KBM-7 (cell line): ENCODE measurements at places on chromosomes 3 and 15.

GRCh38 chr15:69474291-69474690 lies 21.7 kb downstream of the RPLP1 start:
- DNase-seq = no peak

DNA sequence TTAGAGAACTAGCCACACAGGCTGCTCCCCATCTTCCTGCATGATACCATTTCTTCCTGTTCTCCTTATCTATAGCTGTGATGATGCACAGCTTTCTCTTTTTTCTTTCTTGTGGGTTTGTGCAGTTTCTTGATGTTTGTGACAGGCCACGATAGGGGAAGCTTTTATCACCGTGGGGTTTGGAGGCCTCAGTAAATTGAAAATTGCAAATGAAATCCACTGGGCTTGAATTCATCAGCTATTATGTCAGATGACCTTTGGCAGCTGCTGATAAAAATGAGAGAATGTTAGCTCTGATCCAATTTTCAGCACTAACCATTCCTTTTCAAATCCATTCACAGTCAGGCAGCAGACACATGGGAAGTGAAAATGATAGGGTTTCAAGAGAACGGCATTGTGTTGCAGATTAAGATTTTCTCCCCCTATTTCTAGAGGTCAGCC lies 176.9 kb upstream of the SOX2 start:
- DNase-seq = no peak

- no peak for DNase-seq
Measured at GRCh38 chr3:113179235-113179824, 32.0 kb upstream of the BOC start.

- DNase-seq = no peak
Measured at GRCh38 chr3:126680667-126681055, 23.4 kb upstream of the CHCHD6 start.

DNA sequence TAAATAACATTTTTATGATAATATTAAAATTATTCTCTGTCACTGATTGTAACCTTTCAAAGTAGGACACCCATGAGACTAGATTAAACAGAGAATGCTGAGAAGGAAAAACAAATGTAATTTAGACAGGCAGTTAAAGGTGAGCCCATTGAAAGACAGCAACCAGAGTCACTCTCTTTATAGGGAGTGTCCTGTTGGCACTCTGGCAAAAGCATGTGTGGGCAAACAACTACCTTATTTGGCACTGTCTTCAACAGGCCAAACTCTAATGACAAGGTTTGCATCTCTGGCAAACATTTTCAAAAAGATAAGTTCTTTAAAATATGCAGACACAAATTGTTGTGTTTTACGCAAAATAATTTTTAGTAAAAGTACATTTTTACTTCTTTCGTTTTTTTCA lies 29.8 kb downstream of the NFKBIZ start:
- no peak for DNase-seq

GRCh38 chr15:64781299-64781698 lies 5.9 kb upstream of the RBPMS2 start:
- no peak for DNase-seq

GRCh38 chr3:135033737-135034136 lies 238.7 kb downstream of the EPHB1 start:
- no peak for DNase-seq

GRCh38 chr3:86702381-86702958 lies 288.5 kb downstream of the VGLL3 start:
- peak; percentile 38 for DNase-seq

GRCh38 chr3:184332370-184333090 lies 4.9 kb upstream of the FAM131A start:
- no peak for DNase-seq

DNA sequence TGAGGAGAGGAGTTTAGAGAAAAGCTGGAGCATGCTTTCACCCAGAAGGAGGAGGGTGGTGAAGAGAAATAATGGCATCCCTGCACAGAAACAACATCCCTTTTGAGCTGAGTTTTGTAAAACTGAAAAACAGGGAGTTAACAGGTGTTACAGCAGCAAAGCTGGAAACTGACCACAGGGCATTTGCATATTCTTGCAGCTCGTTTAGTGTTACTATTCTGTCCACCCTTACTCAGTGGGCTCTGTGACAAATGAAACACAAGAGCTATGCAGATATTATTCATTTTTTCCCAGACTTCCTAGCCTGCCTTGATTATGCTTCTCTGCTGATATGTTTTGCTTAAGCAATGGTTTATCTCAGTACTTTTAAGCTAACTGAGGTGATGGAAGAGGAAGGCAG lies 272.0 kb downstream of the NEK10 start:
- DNase-seq = no peak

- no peak for DNase-seq
Measured at GRCh38 chr15:68204361-68204760, 771 bp downstream of the CALML4 start.

DNA sequence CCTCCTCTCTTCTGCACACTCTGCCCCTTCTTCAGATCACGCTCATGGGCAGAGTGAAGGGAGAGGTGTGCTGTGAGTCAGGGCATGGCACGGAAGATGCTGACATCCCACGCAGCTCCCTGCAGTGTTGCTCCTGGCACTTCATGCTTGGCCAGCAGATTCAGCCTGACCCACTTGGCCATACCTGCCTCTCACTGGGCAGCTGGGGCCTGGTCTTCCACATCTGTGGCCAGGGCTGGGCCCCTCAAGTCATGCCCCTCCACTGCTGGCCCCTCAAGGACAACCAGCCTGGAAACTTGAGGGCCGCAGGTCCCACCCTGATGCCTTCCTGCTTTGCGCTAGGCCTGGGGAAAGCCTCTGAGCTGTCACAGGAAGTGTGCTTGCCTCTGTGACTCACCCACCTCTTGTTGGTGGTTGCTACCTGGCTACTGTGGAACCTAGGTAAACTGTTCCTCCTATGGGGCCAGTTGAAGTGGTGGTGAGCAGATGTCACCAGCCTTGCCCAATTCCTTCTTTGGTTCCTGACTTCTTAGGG lies 48.7 kb downstream of the BSN start:
- no peak for DNase-seq

DNA sequence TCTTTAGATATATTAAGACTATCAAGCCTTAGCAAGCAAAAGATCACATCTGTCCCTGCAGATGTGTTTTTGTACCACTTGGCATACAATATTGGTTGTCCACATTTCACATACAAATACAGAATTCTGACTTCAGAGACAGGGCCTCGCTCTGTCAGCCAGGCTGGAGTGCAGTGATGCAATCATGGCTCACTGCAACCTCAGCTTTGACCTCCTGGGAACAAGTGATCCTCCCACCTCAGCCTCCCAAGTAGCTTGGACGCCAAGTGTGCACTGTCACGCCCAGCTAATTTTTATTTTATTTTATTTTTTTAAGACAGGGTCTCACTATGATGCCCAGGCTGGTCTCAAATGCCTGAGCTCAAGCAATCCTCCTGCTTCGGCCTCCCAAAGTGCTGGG lies 53.0 kb upstream of the ACTL6A start:
- DNase-seq = no peak

DNA sequence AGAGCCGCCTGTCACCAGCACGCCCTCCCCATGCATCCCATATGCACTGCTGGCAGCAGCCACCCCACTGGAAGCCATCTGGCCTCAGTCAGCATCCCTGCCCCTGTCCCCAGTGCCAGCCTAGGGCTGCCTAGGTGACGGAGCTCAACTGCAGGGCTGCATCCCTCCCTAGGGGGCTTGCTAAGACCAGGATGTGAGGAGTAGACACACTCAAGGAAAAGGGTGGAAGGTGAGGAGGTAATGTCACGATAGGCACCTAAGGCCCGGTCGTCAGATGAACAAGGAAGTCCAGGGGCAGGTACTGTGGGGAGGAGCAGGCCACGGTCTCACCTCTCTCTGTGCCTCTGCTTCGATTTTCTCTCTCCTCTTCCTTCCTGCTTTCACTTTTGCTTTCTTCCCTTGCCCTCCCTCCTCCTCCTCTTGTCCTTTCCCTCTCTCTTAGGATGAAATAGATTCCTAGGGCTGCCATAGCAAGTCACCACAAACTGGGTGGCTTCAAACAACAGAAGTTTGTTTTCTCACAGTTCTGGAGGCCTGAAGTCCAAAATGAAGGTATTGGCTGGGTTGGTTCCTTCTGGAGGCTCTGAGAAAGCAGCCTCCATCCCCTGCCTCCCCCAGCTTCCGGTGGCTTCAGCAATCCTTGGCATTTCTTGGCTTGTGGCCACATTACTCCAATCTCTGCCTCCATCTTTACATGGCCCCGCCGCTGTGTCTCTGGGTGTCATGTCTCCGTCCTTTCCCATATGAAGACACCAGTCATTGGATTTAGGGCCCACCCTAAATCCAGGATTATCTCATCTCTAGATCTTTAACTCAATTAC lies 298.3 kb downstream of the SHQ1 start:
- DNase-seq = no peak

- DNase-seq = no peak
Measured at GRCh38 chr3:81426826-81427577, 334.4 kb downstream of the GBE1 start.

GRCh38 chr3:70110066-70110465 lies 110.5 kb downstream of the SAMMSON start:
- no peak for DNase-seq

GRCh38 chr3:187021748-187022402 lies 91.5 kb downstream of the ST6GAL1 start:
- no peak for DNase-seq

DNA sequence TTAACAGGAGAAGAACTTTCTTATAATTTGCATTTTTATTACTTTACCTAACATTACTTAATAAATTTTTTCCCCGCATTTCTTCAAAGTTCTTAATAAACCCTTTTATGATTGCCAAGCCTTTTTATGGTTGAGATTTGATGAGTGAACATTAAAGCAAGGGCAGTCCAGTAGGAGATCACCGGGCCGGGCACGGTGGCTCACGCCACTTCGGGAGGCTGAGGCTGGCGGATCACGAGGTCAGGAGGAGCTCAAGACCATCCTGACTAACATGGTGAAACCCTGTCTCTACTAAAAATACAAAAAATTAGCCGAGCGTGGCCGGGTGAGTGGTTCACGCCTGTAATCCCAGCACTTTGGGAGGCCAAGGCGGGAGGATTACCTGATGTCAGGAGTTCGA lies 61.4 kb upstream of the TRA2B start:
- no peak for DNase-seq

DNA sequence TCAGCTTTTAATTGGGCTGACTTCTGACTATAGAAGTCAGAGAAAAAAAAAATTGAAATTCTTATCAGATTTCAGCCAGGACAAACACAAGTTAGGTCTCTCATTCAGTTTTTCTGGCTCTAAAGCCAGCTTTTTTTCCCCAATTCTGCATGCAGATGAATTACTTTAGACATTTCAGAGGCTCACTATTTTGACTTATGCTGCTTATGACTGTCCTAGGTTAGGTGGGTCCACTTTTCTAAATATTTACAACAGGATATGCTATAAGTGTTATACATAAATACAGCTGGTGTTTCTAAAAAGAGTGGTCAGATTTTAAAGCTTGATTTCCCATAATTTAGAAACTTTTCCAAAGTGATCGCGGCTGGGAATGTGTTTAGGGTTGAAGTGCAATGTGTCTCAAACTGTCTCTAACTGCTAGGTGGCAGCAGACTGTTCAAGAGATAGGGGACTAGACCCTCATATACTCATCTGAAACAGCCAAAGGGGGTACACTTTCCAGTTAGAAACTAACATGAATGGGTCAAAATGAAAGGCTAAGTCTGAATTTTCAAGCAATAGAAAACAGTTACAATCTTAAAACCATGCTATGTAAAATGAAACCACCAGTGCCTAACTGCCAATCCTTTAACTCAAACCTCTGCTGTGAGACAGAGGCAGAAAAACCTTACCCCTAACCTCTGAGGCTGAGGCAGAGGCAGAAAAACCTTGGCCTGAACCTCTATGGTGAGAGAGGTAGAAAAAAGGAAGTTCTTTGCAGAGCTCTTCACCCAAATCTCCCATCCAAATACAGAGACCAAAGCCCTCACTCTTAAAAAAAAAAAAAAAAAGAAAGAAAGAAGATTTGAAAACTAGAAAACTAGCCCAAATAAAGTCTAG lies 596.0 kb downstream of the NTRK3 start:
- DNase-seq = no peak

DNA sequence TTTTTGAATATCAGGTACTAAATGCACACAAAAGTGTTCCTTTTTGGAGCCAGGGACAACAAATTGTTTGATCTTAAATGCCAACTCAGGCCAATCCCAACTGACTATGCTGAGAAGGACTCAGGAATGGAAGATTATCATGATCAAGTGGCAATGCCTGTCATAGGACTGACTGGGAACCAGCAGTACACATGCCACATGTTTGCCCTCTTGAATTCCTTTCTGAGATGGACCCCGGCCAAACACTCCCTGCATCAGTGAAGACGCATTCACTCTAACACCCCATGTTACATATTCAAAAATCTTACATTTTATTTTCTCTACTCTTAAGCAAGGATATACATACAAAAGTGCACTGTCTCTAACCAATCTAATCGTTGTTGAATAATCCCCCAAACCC lies 36.1 kb downstream of the CLDN18 start:
- DNase-seq = no peak

DNA sequence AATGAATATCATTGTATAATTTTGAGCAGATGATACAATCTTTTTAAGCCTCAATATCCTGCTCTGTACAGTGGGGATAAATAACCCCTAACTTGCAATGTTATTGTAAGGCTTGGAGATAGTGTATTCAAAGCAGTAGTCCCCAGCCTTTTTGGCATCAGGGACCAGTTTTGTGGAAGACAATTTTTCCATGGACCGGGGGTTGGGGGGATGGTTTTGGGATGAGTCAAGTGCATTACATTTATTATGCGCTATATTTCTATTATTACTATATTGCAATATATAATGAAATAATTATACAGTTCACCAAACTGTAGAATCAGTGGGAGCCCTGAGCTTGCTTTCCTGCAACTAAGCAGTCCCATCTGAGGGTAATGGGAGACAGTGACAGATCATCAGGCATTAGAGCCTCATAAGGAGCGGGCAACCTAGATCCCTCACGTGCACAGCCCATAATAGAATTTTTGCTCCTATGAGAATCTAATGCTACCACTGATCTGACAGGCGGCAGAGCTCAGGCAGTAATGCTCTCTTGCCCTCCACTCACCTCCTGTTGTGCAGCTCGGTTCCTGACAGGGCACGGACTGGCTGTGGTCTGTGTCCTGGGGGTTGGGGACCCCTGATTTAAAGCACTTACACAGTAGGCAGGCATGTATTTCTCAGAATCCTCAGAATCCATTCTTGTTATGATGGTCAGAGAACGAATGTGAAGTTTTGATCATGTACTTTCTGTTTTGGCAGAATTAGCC lies 102.2 kb downstream of the PTPRG start:
- DNase-seq = no peak

DNA sequence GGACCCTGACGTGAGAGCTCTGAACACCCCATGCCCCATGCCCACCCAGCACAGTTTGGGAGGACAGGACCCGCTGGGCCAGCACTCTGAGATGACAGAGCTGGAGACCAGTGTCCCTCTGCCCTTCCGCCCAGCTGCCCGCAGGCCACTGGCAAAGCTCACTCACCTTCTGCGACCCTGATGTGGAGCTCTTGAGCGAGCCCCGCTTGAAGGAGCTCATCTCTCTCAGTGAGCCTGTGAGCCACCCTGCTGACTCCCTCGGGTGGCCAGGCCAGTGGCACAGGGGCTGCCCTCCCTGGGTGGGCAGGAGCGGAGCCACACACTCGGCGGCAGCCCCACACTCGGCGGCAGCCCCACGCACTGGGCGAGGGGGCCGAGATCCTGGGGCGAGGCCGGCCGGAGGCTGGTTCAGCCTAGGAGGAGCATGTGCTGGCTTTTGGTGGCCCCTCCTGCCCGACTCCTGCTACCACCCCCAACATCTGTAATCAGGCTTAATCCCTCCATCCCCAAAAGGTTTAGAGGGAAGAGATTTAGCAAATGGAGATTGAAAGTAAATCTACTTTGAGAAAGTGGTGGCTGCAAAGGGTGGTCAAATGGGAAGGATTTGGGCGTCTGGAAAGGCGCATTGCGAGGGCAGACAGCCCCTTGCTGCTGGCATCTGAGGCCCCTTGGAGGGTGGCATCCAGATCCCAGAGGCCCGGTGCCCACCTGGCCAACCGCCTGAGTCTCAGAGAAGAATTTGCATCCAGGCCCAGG lies 59.4 kb upstream of the TRPM1 start:
- DNase-seq = no peak
